ENCODE measurements at places on chromosomes 7 and 10. TPM values are rescaled to one million over a fixed set of nuclear protein-coding genes. Genes with fewer than 3 reads are reported as not detected.
A peak's percentile ranks its signal among the peaks of the same experiment; 100 is the strongest.

- no peak for DNase-seq
Measured at GRCh38 chr10:74382663-74383062, 231.6 kb downstream of the ADK start.

- DNase-seq = no peak
Measured at GRCh38 chr7:121515630-121516401, 119.7 kb upstream of the FAM3C start.

UCN3 gene
- not detected for total RNA-seq

FRMPD2 gene
- 3.0 TPM for total RNA-seq

- no peak for DNase-seq
Measured at GRCh38 chr7:69819333-69819705, 221.0 kb downstream of the AUTS2 start.

DNA sequence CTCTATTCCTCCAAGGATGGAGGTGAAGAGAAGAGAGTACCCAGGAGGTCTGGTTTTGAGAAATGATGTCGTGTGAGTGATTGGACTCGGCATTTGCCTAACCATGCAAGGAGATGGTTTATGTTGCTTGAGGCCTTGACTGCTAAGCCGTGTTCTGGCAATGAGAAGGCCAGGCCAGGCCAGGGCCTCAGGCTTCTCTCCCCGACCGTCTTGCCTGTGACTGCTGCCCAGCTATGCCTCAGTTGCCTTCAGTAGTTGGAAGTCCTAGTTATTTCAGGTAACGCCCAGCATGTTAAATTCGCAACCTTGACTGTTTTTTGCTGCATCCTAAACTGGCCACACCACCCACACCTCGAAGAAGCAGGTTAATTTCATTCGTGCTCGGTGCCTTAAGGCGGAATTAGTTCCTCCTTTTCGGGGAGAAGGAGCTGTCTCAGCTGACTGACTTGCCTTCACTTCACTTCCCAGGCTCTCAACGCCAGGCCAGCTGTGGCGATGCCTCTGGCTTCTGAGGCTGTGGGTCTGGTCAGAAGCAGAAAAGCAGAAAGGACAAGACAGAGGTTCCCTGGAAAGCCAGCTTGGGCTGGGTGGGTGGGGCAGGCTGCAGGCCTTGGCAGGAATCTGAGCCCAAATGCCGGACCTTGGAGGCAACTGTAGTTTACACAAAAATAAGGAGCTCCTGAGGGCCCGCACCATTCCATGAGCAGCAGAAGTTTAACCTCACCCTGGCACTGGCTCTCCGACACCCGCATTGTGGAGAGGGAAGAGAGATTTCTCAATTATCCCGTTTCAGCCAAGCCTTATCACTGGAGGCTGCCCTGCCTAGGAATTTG, 61.9 kb upstream of the SAMD8 start:
- peak; percentile 34 for DNase-seq

HTR5A gene
- total RNA-seq = not detected

- no peak for DNase-seq
Measured at GRCh38 chr10:71191551-71192076, 20.8 kb upstream of the UNC5B start.

DNA sequence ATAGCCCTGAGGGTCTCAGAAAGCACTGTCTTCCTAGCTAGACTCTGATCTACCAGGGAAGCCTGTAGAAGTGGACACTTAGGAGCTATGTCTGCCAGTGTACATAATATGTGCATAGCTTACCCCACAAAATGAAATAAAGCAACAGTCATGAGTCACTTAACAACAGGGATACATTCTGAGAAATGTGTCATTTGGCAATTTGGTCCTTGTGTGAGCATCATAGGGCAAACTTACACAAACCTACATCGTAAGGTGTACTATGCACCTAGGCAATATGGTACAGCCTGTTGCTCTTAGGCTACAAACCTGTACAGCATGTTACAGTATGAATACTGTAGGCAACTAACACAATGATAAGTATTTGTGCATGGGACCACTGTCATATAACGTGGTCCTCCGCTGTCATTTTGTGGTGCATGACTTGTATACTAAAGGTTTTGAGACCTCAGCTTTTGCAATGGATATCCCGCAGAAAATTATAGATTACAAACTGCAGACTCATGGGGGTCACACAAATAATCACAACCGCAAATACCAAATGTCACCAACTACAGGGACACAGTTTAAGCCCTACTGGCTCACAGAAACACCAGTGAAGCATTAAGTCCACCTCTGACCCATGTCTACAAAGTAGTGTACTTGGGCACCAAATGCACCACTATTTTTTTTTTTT, 1.7 kb downstream of the URGCP start:
- no peak for DNase-seq

- DNase-seq = no peak
Measured at GRCh38 chr10:81026591-81026990, 488.9 kb downstream of the SH2D4B start.

DNA sequence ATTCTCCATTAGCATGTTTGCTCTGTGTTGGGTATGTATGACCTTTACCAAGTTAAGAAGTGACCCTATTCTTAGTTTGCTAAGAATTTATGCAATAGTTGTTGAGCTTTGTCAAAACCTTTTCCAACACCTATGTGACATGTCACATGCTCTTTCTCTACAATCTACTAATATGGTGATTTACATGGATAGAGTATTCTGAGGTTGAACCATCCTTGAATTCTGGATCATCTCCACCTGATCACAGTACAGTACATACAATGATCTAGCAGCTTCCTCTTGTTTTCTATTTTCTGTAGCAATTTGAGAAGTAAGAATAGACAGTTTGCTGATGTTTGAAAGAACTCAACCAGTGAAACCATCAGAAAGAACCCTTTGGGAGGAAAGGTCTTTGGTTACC, 101.2 kb upstream of the PDGFA start:
- DNase-seq = no peak

GRCh38 chr10:47040041-47040491, 128.8 kb downstream of the PTPN20 start:
- DNase-seq = no peak

DNA sequence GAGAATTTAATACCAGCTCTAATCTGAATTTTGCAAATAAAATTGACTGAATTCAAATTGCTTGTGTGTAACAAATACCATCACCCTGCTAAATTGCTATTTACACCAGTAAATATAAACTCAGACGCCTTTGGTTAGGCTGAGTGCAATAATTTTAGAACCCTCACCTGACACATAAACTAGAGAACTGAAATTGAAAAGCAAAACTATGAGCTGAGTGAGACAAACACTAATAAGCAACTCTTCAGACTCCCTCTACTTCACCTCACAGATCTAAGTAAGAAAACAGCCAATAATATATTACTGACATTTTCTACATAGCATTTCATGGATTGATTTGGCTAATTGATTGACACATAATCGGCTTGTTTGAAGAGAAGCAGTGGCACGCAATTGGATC, 621.2 kb downstream of the REEP3 start:
- no peak for DNase-seq

DNA sequence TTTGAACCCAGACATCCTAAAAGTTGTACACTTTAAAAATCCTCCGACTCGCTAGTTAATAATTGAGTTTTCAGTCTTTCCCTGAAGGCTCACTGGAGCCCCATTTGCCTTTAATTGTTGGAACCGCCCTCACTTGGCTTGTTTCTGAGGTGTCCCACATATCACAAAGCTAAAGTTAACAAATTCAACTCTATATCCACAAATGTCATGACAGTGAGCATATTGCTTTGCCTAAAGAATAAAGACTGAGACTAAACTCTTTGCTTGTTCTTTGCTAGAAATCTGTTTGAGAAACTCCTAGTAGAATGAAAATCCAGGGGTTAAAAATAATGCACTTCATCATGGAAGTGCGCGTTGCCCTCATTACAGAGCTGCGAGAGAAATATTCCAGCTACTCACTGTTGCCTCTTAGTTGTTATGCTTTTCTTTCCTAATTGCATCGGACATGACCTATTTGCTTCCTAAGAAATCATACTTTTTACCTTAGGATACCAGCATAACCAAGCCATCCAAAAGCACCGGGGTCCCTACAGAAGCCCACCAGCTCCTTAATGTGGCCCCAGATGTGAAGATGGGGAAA, 752 bp downstream of the THSD7A start:
- peak; percentile 9 for DNase-seq

DNA sequence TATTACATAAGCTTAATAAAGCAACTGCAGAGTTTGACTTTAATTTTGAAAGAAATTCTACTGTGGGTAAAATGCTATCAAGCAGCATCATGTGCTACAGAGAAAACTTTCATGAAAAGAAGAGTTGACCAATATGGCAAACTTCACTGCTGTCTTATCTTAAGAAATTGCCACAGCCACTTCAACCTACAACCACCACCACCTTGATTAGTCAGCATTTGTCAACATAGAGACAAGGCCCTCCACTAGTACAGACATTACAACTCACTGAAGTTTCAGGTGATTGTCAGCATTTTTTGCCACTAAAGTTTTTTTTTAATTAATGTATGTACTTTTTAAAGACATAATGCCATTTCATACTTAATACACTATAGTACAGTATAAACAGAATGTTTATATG, 350.3 kb downstream of the HPSE2 start:
- DNase-seq = no peak

DNA sequence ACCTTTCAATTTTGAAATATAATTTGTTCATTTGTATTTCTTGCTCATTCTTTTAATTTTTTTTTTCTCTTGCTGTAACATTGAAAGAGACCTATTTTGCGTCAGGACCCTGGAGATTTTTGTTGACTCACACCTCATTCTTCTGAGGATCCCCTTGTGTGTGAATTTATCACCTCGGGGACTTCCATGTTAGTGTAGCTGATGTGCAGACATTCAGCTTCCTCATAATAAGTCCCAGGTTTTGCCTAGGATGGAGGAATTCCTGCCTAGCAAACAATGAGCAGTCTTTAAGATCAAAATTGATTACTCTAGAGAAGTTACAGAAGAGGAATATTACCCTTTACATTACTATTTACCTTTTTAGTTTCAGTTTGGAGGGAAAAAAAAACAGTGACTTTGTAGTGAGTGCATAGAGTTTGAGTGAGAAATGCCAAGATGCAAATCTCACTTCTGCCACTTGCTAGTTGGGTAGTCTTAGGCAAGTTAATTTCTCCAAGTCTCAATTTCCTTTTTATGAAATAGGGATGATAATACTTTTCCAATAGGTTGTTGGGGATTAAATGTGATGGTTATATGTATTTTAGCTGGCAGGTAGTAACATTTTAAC, 14.3 kb downstream of the TES start:
- no peak for DNase-seq

WNT8B gene
- total RNA-seq = 0.07 TPM

TMEM178B gene
- 0.39 TPM for total RNA-seq

SHOC2 gene
- total RNA-seq = 19.9 TPM

TRIL gene
- 5.2 TPM for total RNA-seq

DNA sequence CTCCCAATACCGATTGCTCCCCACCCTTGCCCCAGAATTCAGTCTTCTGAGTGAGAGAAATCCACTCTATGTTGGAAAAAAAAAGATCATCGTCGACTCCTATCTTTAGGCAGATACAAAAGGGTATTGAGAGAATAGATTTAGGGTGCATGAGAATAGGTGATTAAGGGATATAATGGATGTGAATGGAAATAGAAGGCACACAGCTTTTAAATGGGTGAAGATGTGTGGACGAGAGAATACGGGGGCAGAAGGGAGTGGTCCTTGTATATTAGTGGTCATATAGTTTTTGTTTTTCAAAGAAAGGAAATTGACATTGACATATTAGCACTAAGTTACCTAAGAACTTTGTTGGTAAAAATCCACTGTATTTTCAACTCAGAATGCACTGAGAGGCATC, 98.6 kb upstream of the HDAC9 start:
- no peak for DNase-seq

HOGA1 gene
- total RNA-seq = 3.8 TPM

Data from cardiac muscle cell (in vitro differentiated cells and primary cell).